ENCODE measurements at places on chromosomes 13 and 19. TPM values are rescaled to one million over a fixed set of nuclear protein-coding genes. Genes with fewer than 3 reads are reported as not detected.

Gene CAMSAP3
- 0.22 TPM for total RNA-seq

DNA sequence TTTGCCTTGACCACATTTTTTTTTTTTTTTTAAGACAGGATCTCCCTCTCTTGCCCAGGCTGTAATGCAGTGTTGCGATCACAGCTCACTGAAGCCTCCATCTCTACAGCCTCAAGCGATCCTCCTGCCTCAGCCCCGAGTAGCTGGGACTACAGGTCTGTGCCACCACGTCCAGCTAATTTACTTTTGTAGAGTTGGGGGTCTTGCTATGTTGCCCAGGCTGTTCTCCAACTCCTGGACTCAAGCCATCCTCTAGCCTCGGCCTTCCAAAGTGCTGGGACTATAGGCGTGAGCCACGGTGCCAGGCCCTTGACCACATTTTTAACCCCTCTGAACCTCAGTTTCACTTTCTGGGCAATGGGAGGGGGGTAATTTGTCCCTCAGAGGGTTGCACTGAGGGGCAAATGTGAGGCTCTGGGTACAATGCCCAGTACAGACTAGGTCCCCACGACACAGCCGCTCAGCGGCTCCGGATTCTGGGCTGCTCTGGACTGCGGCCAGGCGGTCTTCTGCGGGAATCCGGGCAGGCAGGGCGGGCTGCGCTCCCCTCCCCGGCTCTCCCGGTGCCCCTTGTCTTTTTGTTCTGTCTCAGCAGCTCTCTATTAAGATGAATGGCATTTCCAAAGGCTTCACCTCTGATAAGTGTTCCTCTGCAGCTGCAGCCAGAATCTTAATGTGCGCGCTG, 3.8 kb upstream of the ALOX5AP start:
- H3K36me3 ChIP-seq, result no peaks in the 10 kb centered on the region
- DNase-seq, result no peak
- H3K27ac ChIP-seq, result no peak overlapping the region
- H3K4me1 ChIP-seq, result no peaks in the 10 kb centered on the region

- no peak for DNase-seq
- peak overlapping the region; percentile 76 for H3K27ac ChIP-seq
- no peaks in the 10 kb centered on the region for H3K27me3 ChIP-seq
- H3K36me3 ChIP-seq, result no peaks in the 10 kb centered on the region
Observed at GRCh38 chr19:6101291-6101825, 8.9 kb downstream of the RFX2 start.

Gene ZNF90
- total RNA-seq, result 0.39 TPM

Gene CRTC1
- total RNA-seq, result 10.3 TPM

Gene U2AF1L4
- 5.6 TPM for total RNA-seq

Gene ZIC2
- not detected for total RNA-seq

Measured in endothelial cell of umbilical vein (primary cell).